ENCODE measurements at places on chromosomes 6 and 20. TPM values are rescaled to one million over a fixed set of nuclear protein-coding genes. Genes with fewer than 3 reads are reported as not detected.

HCRTR2 gene
- total RNA-seq, result not detected

MYLK2 gene
- total RNA-seq, result 0.84 TPM

CAGE1 gene
- total RNA-seq, result 0.10 TPM

TFAP2B gene
- total RNA-seq, result not detected

KCNS1 gene
- not detected for total RNA-seq

All from A549 treated with RU486 at 1 μM for 4 hours (cell line).